Omental fat pad (tissue), 4 donors: ENCODE measurements at places on chromosomes 13 and 19. TPM values are rescaled to one million over a fixed set of nuclear protein-coding genes. Genes with fewer than 3 reads are reported as not detected.

PLIN4 gene
- 358 TPM for total RNA-seq

DNA sequence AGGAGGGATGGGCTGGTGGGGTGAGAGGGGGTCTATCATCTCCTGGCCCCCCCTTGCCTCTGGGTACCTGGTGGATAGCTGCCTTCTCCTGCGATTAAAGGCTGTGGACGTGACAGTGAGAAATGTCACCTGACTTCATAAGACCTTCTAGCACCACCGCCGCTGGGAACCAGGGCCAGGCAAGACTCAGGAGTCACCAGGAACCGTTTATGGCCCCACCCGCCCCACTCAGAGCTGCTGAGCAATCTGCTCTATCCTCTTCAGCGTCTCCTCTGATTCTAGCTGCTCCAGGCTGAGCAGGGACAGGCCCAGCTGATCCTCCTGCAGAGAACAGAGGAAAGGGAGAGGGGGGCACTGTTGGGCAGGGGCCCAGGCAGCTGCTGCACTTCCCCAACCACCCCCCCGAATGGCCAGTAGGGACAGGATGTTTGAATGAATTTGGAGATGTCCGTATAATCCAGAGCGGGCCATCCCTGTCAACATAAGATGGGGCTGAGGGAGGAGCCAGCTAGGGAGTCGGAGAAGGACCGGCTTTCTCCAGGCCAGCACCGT lies 10.9 kb downstream of the KLC3 start:
- DNase-seq, result no peak

DNA sequence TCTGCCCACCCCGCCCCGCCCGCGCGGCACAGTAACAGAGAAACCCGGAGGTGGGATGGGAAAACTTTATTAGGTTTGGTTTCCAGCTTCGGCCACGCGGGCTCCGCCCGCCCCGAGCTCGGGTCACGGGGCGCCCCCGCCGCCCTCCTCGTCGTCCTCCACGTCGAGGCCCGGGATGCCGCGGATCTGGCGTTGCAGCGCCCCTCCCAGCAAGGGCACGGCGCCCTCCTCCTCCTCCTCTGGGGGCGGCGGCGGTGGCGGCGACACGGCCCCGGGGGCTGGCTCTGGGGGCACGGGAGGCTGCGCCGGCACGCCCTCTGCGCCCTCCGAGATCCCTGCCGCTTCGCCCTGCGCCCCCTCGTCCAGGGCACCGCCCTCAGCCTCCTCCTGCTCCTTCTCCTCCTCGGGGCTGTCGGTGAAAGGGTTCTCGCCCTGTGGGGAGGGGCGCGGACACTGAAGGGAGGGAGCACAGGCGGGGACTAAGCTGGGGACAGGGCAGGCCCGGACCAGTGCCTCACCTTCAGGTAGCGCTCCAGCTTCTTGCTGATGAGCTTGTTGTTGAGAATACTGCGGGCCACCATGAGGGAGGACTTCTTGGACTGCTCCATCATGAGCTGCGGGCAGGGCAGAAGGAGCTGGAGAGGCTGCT lies 536 bp upstream of the AKAP8 start:
- no peak for DNase-seq

- DNase-seq, result no peak
Observed at GRCh38 chr19:51549533-51550324, 18.3 kb upstream of the SIGLEC6 start.
